T-helper 17 cell (primary cell): ENCODE measurements at places on chromosomes 2 and 18. TPM values are rescaled to one million over a fixed set of nuclear protein-coding genes. Genes with fewer than 3 reads are reported as not detected.

DNA sequence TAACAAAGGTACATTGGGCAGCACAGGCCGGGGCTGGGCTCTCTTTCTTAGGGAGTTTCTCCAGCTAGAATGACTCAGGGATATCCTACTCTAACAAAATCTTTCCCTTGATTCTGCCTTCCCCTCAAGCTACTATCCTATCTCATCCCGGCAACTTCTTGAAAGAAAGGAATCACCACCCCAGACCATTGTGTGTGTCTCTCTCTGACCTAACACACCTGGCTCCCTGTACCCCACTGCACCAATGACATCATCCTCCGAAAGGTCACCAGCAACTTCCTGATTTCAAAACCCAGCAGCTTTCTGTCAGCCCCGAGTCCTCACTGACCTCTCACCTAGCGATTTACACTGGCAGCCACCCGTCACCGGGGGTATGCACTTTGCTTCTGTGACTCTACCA, 72.1 kb upstream of the MAP4K4 start:
- no peak for DNase-seq

DNA sequence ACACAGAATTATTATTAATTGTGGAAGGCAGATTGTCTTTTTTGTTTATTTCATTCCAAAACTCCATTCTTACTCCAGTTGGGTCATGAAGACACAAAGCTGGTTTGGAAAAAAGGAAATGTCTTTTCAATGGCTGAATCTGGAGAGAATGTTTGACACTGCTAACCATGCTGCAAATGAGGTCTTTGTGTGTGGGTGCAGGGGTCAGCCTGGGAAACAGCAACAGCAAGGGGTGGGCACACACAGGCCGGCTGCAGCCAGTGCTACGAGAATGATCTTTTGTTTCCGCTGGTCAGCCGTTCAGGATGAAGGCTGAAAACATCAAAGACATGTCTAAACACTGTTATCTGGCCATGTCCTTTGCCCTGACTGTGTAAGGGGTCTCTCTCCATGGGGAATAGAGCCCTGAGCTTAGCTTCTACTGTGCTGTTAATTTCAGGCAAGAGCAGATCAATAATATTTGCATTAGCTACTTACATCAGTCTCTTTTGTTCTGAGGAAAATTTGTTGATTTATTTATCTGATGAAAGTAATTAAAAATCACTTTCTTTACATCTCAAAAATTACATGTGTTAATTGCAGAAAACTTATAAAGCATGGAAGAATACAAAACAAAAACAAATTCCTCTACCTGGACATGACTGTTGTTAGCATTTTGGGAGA, 33.3 kb upstream of the E2F6 start:
- no peak for DNase-seq

The CCT4 gene
- total RNA-seq = 96.6 TPM

DNA sequence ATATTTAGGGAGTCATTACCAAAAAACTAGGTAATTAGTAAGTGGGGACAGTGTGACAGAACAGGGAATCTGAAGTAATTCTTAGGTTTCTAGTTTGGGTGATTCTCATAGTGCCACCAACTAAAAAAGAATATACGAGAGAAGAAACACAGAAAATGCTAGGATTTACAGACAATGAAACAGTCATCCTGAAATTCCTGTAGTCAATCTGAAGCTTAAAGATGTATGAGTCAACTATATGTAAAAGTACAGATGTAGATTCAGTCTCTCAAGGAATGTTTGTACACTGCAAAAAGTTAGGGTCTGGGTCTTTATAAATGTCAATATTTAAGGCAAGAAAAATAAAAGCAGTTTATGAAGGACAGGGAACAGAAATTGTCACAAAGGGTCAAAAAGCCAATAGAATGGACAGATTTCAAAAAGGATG, 107.0 kb downstream of the STRN start:
- no peak for DNase-seq
